Naive thymus-derived CD8-positive, alpha-beta T cell (primary cell): ENCODE measurements at places on chromosomes 6 and 20.

DNA sequence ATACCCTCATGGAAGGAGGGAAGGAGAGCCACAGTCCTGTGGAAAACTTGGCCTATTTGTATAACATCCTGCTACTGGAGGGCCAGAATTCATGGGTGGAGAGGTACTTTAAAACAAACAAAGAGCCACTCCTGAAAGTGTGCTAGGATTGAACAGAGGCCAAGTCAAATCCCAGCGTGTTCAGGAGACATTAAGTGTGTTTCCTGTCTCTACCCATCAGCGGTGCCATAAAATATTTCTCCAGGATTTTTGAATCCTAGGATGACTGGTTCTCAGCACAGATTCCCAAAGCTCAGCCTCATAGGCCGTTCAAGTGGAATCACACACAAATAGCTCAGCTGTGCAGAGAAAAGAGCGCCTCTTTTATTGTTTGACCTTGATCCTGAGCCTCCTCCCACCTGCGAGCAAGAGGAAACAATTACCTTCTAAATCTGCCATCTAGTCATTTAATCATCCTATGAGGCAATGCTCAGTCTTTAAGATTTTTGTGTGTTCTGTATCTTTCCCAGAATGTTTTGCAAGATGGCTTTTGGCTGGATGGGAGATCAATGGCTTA lies 31.8 kb upstream of the RALGAPA2 start:
- no peak for DNase-seq

GRCh38 chr6:14436592-14437132 lies 319.1 kb downstream of the CD83 start:
- DNase-seq: no peak

DNA sequence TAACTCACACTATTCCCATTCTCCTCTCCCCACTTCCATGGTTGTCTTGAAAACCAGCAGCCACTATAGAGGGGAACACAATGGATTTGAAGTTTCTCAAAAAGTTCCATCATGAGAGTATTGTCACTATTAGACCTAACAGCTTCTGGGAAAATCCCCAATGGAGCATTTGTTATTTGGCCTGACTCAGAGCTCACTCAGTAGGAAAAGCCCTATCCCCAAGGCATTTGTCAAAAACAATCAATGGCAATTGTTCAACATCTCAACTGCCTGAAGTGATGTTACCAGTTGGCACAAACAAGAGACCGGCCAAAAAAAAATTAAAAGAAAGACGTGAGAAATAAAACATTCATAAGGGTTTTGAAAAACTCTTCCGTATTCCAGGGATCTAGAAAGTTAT lies 98.8 kb downstream of the MYLK4 start:
- DNase-seq: no peak

DNA sequence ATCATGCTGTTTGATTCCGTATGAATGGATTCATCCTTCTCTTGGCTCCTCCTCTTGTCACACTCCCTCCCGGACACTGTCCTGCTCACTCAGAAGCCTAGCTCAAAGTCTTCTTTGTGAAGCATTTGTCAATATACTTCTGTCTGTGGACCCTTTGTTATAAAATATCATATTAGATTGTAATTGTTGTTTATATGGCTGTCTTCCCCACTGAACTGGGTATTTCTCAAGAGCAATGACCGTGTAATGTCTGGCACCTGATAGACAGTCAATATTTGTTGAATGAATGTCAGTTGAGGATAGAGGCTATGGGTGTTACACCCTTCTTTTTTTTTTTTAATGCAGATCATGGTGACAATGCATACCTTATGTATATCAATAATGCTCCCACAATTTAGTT lies 335.3 kb downstream of the SOX4 start:
- DNase-seq: no peak

DNA sequence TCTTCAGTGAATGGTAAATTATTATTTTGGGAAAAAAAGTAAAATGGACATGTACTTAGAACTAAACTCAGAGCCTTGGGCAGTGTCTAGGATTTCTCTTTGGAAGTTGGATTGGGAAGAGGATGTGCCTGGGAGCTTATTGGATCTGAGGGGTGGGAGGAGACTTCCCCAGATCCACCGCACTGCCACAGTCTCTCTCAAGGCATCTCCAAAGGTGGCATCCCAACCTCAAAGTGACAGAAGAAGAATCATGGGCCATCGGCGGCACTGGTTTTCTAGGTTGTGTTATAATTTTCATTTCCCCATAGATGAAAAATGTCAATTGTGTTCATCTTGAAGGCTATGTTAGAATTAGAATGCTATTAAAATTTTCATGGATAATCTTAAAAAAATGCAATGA lies 66.8 kb upstream of the CD93 start:
- no peak for DNase-seq

GRCh38 chr20:33415948-33416347 lies 14.6 kb upstream of the CDK5RAP1 start:
- DNase-seq: peak; percentile 12

- no peak for DNase-seq
Measured at GRCh38 chr6:90154755-90155470, 141.7 kb downstream of the BACH2 start.

GRCh38 chr6:42095776-42096541 lies 45.6 kb downstream of the TAF8 start:
- DNase-seq: no peak

DNA sequence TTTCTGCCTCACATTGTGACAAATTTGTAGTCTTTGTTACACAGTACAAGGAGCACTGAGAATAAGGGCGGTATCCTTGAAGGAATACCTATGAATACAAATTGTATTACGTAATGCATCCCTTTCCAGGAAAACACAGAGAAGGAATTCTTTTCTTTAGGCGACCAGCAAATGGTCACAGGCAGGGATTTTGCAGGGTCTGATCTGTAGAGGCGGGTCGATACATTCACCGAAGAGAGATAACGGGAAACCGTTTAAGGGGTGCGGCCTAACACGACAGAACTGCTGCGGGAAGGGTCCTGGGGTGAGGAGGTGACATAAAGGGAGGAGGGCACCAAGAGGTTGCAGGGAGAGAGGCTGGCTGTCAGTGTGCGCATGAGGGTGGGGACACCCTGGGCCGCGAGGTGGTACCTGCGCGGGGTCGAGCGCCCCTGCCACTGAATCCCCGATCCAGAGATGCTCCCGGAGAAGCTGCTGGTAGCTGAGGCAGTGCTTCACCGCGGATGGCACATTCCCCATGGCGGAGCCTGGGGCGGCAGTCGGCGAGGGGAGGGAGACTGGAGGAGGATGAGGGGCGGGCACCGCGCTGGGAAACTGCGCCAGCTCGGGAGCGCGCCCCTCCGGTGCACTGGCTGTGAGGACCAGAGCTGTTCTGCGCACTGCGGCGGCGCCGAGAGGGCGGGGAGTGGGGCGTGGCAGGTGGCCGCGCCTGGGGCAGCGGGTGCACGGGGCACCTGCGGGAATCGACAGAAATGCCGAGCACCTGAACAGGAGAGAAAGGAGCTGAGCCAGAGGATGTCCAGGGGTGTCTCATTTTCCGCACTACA lies at the start of gene HMGCLL1:
Gene HMGCLL1 (minus strand): TSS at position 656 of the 827 bp plus-strand sequence. CDS start 137 bp downstream, at position 519.
- no peak for DNase-seq

DNA sequence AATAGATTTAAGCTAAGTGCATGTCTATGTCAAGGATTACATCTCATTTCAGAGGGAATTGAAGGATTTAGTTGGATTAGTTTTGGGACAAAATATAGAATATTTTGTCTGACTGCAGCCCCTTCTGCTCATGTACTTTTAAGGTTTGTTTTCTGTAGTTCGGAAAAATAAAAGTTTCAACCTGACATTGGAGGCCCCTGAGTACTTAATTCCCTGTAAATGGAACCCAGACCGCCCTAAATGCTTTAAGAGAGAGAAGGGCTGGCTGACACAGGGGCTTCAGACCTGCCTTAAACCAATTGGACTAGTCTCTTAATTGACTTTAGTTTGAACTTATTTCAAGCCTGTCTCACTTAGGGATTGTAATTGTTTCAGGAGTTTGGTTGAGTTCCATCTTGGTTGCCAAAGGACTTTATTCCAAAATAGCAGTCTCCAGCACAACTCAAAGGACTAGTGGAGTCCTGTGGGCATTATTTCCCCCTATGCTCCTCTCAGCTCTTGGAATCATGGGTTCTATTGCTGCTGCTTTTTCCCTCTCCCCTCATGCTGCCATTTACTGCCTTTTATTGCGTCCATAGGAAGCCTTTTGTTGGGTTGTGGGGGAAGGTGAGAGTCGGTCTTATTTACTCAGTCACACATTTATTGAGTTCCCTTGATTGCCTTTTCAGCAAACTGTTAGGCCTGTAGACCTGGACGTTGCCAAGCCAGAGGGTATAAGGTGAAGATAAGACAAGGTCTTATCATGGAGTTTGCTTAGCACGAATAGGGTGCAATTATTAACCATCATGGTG lies 14.5 kb downstream of the BRD2 start:
- DNase-seq: no peak

DNA sequence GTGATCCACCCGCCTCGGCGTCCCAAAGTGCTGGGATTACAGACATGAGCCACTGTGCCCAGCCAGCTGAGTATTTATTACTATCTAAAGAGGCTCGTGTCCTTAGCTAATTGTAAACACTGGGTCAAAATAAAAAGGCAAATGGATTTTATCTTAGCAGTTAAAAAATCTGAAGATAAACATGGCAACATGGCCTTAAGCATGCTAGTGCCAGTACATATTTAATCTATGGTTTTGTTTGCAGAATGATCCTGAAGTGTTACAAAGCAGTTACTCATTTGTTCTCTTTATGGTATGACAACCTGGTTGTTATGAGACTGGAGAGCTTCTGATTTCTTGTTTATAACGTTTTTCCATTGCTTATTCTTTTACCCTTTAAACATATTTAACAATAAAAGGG lies 3.9 kb upstream of the KIAA0408 start:
- no peak for DNase-seq

DNA sequence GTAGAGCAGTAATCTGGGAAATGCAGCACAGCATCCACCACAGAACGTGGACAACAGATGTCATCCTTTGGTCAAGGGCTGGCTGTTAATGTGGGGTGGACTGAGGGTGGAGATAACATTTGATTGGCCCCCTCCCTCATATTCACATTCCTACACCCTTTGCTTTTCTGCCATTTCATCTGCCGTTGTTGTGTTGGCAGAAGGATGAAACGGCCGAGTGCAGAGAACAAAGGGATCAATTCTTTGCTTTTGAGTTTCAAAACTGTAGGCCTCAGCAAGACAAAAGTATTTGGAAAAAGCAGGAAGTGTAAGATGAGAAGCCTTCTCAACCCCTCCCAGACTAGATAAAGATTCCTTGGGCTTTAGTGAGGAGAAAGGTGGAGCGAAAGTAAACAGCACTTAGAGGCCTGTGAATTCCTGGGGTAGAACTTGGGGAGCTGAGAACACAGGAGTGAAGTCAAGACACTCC lies 74.2 kb upstream of the PHIP start:
- no peak for DNase-seq

GRCh38 chr6:105484238-105485161 lies 81.6 kb upstream of the PREP start:
- DNase-seq: no peak

DNA sequence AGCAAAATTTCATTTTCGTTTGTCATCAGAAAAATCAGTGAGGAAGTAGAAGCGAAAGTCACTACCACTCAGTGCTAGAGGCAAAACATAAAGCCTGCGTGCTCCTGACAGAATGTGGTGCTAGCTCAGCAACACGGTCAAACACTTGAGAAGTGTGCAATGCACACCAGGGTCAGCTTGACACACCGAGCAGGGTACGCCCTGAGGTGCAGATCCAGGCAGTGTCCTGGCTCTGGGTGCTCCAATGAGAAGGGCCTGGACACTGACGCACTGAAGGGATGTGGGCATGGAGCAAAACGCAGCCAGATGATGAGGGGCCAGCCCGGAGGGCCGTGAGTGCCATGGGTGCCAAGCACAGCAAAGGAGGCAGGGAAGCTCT lies 5.9 kb downstream of the RNASET2 start:
- DNase-seq: no peak

DNA sequence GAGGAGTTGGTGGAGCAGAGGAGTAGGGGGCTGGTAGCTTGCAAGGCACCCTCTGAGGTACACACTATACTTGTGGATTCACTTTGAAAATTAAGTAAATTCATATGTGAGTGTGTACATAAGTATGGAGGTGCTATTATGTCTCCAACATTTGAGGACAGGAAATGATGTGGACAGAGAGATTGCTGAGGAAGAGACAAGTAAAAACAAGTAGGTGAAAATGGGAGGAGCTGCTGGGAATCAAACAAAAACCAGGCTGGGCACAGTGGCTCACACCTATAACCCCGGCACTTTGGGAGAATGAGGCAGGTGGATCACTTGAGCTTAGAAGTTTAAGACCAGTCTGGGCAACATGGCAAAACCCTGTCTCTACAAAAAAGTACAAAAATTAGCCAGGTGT lies 69.2 kb upstream of the LYRM2 start:
- no peak for DNase-seq

DNA sequence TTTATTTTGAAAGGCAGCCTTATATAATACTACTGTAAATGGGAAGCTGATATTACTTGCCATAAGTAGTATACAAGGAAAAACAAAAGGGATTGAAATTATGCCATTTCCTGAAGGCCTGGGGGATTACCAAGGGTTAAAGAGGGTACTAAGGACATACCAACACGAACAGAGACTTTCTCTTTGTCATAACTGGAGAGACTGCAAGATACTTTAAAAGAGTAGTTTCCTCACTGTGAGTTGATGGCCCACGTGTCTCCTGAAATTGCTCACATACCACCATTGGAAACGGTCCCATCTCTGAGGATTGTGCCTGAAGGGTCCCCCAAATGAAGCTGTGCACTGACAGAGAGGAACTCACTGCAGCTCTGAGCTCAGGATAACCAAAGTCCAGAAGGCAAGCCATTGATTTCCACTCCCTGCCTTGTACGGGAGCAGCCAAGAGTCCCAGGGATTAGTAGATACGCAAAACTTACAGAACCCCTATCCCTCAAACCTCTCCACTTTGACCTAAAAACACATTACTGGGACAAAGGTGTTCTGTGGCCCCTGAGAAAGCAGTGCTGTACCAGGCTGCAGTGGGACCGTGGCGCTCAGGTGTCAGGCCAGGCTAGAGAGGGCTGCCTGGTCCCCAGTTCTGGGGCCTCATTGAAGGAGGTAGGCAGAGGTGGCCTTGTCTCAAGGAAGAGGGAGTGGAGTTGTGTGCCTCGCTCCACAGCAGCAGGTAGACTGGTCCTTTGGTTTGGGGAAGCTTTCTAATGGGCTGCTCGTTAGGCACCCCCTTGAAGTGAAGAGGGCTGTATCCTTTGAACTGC lies 15.2 kb downstream of the PSMG4 start:
- no peak for DNase-seq

- no peak for DNase-seq
Measured at GRCh38 chr6:119210596-119210995, 132.1 kb upstream of the FAM184A start.

DNA sequence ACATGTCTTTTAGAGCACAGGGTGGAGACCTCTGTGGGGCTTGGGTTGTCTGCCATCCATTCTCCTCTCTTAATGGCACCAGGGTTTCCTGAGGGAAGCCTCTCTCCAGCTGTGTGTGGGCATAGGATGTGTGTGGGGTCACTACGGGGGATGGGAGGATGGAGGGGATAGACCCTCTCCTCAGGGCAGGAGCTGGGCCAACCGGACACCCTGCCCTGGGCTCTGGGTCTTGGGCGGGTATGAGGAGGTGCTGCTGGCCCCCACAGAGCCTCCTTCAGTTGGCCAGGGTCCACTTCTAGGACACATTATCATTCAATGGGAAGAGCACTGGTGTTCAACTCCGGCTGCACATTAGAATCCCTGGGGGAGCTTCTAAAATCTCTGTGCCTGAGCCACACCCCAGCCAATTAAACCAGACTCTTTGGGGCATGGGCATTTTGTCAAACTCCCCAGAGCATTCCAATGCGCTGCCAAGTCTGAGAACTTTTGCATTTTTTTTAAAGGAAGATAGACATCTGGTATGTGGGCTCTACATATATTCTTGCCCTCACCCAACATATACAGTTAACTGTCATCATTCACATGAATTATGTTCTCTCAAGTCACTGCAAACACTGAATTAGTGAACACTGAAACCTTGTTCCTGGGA lies 38.5 kb downstream of the TRAM2 start:
- no peak for DNase-seq

GRCh38 chr6:72111611-72112010 lies 225.3 kb downstream of the RIMS1 start:
- DNase-seq: no peak
